ENCODE measurements at places on chromosomes 7 and 10.

- DNase-seq = no peak
Observed at GRCh38 chr10:1375346-1376170, 319.4 kb downstream of the WDR37 start.

DNA sequence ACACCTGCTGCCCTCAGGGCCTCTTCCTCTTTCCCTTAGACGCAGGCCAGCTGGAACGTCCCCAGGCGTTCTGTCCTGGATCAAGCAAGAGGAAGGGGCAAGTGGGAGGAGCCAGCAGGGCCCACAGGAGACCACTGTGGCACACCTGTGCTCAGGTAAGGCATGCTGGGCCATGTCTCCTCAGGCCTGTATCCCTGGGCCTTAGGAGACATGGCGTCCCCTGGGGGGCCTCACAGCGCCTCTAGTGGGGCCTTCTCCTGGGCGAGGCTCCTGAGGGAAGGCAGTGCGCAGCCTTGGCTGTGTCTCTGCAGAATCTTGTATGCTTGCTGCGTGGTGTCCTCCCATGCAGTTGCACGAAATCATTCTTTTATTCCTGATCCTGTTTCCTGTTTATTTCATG lies 31.3 kb downstream of the ZNF783 start:
- DNase-seq = no peak

GRCh38 chr10:92047215-92047614 lies 123.6 kb downstream of the BTAF1 start:
- no peak for DNase-seq

GRCh38 chr10:45160271-45160670 lies 155.1 kb downstream of the OR13A1 start:
- DNase-seq = no peak

- DNase-seq = no peak
Observed at GRCh38 chr7:90701021-90701420, 104.9 kb downstream of the CDK14 start.

DNA sequence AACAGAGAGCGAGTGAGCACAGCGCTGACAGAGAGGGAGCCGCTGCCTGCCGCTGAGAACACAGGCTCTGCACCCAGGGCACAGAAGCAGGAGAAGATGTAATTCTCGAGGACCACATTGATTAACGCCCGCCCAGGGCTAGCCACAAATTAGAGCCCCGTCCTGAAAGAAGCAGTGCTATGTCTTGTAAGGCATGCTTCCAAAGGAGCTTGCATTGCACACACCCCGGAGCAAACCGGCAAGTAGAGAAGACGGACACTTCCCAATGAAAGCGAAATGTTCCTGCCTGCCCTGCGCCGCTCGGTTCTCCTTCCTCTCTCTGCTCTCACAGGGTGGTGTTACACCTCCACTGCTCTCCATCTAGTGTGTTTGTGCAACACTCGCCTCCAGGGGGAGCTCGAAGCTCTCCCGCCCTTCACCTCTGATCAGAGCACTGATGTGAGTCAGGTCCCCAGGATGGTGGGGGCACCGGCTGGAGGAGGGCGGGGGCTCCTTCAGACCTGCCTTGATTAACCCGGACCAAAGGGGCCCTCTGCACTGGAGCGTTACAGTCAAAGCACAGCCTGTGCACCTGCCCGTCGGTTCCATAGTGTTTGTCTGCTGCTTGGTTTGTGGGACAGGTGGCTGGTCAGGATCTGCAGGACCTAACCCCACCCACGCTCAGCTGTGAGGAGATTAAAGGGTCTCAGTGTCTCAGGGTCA lies 316.5 kb downstream of the ADARB2 start:
- DNase-seq = no peak

DNA sequence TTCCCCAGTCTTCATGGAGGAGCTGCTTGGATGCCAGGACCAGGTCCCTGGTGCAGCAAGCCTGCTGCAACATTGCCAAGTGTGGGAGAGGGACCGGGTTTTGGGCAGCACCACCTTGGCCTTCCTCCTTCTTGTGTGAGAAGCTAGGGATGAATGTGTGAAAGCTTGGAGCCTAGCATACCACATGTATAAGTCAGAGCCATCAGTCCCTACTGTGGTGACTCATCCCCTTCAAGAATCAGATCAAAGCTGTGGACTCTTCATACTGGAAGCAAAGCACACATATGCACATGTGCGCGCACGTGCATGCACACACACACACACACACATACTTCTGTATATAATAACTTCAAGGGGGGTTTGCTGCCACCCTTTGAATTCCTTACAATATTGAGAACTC lies 527.8 kb downstream of the LRMDA start:
- DNase-seq = no peak

GRCh38 chr10:95782318-95782717 lies 26.4 kb downstream of the ENTPD1 start:
- DNase-seq = no peak
